ENCODE measurements at places on chromosomes 1 and 21.

DNA sequence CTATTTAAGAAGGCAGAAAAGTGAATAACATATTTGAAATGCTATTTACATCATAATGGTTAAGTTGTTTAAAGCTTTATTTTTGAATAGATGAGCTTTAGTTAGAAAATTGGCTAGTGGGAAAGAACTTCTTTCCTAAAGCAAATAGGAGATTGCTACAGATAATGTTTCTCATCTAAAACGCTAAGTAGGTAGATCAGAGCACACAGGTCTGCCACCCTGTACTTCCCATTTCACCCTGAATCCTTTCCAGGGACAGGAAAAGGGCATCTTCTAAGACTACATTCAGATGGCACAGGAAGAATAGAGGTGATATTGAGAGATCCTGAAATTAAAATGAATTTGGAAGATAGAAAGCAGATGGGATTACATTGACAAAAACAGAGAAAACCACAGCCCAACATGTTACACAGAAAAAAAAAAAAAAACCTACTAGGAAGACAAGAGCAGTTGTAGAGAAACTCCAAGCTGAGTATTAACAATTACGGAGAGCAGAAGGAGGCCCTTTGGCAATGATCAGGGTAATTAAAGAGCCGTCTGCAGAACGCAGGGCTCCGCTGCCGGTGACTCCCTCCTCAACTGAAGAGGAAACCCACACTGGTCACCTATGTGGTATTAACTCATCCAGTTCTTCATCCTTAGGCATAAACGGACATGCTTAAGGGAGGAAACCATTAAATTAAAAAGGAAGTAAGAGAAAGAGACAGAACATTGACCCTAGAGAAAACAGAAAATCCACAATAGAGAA, 53.6 kb upstream of the MAP10 start:
- no peaks in the 10 kb centered on the region for H3K27me3 ChIP-seq
- peaks cover 2% of the 10 kb centered on the region for H3K4me1 ChIP-seq
- no peak for DNase-seq
- H3K36me3 ChIP-seq, result peaks cover 5% of the 10 kb centered on the region

GRCh38 chr1:12573015-12573825, 44.8 kb downstream of the DHRS3 start:
- no peak for DNase-seq
- H3K36me3 ChIP-seq, result peaks cover 65% of the 10 kb centered on the region
- H3K27ac ChIP-seq, result peak overlapping the region; percentile 70
- peaks cover 8% of the 10 kb centered on the region for H3K4me1 ChIP-seq
- no peaks in the 10 kb centered on the region for H3K27me3 ChIP-seq

- DNase-seq, result no peak
- peaks cover 2% of the 10 kb centered on the region for H3K27me3 ChIP-seq
- no peak overlapping the region for H3K4me3 ChIP-seq
Measured at GRCh38 chr1:209095627-209096595, 487.6 kb upstream of the CAMK1G start.

GRCh38 chr1:75482951-75483350, 128.0 kb downstream of the SLC44A5 start:
- H3K4me3 ChIP-seq, result no peak overlapping the region
- H3K4me1 ChIP-seq, result no peaks in the 10 kb centered on the region
- no peak overlapping the region for H3K27ac ChIP-seq
- no peak for DNase-seq

- H3K4me3 ChIP-seq, result no peak overlapping the region
- no peaks in the 10 kb centered on the region for H3K27me3 ChIP-seq
- no peaks in the 10 kb centered on the region for H3K36me3 ChIP-seq
Measured at GRCh38 chr1:67540733-67541125, 110.5 kb upstream of the SERBP1 start.

- no peak for DNase-seq
- H3K4me3 ChIP-seq, result no peak overlapping the region
- H3K36me3 ChIP-seq, result no peaks in the 10 kb centered on the region
- no peaks in the 10 kb centered on the region for H3K4me1 ChIP-seq
- no peak overlapping the region for H3K27ac ChIP-seq
Measured at GRCh38 chr1:223540485-223541106, 124.9 kb downstream of the CAPN8 start.

- H3K4me3 ChIP-seq, result no peak overlapping the region
- no peak for DNase-seq
- H3K36me3 ChIP-seq, result no peaks in the 10 kb centered on the region
- H3K4me1 ChIP-seq, result no peaks in the 10 kb centered on the region
- H3K27ac ChIP-seq, result no peak overlapping the region
Measured at GRCh38 chr1:199669916-199670315, 357.6 kb upstream of the NR5A2 start.

DNA sequence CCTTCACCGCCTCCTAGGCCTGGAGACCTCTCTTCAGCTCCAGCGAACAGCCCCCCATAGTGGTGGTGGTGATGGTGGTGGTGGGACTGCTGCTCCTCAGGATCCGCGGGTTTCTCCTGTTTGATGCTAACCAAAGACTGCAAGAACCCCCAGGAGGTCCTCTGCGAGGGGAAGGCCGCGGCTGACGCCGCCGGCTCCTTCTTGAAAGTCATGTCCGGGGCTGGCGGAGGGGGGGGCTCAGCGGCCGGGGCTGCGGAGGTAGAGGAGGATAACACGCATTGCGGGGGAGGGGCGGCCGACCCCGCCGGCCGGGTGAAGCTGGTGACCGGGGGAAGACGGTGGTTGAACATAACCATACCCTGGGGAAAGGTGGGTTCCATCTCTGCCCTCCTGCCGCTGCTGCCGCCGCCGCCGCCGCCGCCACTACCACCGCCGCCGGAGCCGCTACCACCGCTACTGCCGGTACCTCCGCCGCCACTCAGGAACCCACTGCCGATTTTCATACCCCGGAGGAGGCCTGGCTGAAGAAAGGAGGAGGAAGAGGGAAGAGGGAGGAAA, 554 bp downstream of the ZNF281 start:
- peaks cover 48% of the 10 kb centered on the region for H3K4me1 ChIP-seq
- no peaks in the 10 kb centered on the region for H3K27me3 ChIP-seq
- DNase-seq, result peak; percentile 64
- peaks cover 43% of the 10 kb centered on the region for H3K36me3 ChIP-seq
- H3K27ac ChIP-seq, result peak overlapping the region; percentile 93

DNA sequence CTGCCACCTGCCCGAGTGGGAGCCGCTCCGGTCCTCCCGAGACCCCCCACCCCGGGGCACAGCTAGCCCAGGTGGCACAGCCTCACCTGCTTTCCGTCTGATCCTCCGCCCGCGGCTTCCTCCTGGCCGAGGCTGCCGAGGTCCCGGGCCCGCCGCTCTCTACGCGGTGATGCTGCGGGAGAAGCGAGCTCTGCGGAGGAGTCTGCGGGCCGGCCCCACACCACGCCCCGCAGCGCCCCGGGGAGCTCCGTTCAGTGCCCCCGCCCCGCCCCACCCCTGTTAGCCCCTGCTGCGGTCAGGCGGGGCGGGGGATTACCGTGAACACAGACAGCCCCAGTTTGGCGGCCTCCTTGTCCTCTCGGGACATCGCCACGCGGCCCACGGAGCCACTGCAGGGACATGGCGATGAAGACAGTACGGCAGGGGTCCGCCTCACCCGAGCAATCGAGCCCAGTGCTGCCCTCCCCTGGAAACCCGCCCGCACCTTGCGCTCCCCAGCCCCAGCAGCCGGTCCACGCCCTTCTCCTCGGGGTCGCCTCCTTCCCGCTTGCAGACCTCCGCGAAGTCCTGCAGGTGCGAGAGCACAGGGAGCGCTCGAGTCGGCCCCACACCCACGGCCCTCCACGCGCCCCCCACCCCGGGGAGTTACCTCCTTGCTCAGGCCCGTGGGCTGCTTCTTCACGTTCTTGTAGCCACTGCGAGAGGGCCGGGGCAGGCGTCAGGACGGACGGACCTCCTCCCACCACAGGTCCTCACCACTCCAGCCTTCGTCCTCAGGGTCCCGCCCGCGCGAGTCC, 933 bp downstream of the C1orf35 start:
- no peaks in the 10 kb centered on the region for H3K27me3 ChIP-seq
- H3K36me3 ChIP-seq, result peaks cover 31% of the 10 kb centered on the region
- DNase-seq, result peak; percentile 69
- H3K27ac ChIP-seq, result peak overlapping the region; percentile 70

DNA sequence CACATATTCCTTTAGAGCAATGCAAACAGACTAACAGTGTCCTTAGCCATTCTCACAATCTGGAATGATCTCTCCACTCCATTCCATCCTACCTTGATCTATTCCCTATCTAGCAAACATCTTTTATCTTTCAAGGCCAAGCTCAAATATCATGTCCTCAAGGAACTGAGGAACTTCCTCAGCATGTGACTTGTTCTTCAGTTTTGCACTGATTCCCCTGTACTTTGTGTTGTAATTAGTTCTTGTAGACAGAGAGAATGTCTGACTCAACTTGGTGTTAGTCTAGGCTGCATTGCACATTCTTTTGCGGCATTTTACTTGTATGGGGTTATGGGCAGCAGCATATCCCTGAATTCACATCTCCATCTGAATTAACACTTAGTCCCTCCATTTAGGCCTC, 31.5 kb upstream of the GJA5 start:
- DNase-seq, result no peak
- H3K27me3 ChIP-seq, result peaks cover 6% of the 10 kb centered on the region
- H3K36me3 ChIP-seq, result no peaks in the 10 kb centered on the region
- H3K27ac ChIP-seq, result no peak overlapping the region
- H3K4me3 ChIP-seq, result no peak overlapping the region
- no peaks in the 10 kb centered on the region for H3K4me1 ChIP-seq

GRCh38 chr1:166490437-166490991, 323.7 kb upstream of the FAM78B start:
- H3K27me3 ChIP-seq, result peaks cover 5% of the 10 kb centered on the region
- no peaks in the 10 kb centered on the region for H3K36me3 ChIP-seq
- DNase-seq, result no peak
- no peak overlapping the region for H3K27ac ChIP-seq

DNA sequence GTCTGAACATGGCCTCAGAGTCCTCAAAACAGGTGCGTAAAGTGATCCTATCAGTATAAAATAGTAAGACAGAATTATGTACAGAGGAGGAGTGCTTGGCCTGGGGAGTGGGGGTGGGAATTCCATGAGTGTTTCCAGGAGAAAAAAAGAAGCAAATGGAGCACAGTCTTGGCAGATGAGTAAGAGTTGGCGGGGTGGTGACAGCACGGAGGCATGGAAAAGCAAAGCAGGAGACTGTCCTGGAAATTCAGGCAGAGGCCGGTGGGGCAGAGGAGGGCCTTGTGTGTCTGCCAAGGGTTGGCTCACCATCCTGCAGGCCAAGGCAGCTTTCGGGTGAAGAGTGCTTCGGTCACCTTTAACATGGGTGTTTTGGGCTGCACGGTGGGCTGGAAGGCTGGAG, 63.4 kb downstream of the OPTC start:
- H3K4me1 ChIP-seq, result peaks cover 3% of the 10 kb centered on the region
- H3K27ac ChIP-seq, result no peak overlapping the region
- no peak for DNase-seq
- H3K4me3 ChIP-seq, result no peak overlapping the region

DNA sequence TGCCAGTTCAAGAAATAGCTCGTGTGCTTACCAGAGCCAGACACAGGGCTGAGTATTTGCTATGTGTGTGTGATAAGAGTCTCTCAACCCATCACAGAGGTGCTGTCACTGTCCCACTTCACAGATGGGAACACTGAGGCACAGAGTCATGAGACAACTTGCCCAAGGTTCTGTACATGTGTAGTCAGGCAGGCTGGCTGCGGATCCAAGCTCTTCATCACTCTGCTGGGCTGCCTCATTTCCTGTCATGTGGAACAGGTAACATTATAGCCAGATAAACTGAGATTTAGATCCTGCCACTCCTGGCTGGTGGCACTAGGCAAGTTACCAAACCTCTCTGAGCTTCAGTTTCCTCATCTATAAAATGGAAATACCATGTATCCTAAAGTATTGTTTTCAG, 77.8 kb downstream of the ITPKB start:
- H3K27me3 ChIP-seq, result no peaks in the 10 kb centered on the region
- H3K4me3 ChIP-seq, result no peak overlapping the region
- H3K4me1 ChIP-seq, result peaks cover 98% of the 10 kb centered on the region
- peak; percentile 36 for DNase-seq

DNA sequence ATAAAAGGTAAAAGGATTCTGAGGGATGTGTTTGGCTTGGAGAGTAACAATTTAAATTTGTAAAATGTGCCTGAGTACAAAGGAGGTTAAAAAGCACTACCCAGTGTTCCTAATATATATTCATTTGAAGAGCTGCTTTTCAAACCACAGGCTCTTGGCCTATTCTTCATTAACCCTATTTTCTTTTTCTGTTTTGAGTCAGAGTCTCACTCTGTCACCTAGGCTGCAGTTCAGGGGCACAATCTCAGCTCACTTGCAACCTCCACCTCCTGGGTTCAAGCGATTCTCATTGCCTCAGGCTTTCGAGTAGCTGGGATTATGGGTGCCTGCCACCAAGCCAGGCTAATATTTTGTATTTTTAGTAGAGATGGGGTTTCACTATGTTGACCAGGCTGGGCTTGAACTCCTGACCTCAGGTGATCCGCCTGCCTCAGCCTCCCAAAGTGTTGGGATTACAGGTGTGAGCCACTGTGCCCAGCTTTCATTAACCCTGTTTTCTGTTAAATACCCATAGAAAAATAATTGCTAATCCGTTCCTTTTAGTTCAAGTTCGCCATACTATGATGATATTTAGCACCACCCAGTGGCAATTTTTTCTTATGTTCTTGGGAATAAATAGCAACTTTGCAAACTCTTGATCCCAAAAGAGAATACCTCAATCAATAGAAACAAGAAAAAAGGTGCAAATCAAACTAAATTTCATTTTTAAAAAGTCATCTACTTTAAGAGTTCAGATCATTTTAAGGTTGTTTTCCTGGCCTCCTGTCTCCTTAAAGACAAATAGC, 30.5 kb downstream of the ZBTB8OS start:
- no peaks in the 10 kb centered on the region for H3K27me3 ChIP-seq
- H3K27ac ChIP-seq, result peak overlapping the region; percentile 5
- H3K4me1 ChIP-seq, result peaks cover 26% of the 10 kb centered on the region
- no peak overlapping the region for H3K4me3 ChIP-seq

Measured in activated CD8-positive, alpha-beta T cell treated with anti-CD3 and anti-CD28 coated beads for 36 hours (primary cell).